Femur (tissue), 1 donor: ENCODE measurements at places on chromosomes 5 and 9.

DNA sequence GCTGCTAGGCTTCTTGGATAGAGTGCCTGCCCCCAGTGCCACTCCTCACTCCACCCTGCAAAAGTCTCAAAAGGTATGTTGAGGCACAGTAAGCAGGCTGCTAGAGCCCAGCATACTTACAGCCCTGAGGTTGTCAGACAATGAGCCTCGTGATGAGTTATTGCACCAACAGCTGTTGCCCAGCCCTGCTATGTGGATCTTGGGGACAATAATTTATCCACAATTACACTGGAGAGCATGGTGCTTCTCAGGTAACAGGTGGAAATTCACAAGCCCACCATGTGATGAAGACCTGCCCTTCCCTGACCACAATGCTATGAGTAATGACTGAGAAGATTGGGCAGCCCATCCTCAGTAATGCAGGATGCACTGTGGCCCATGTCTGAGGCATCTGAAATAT lies 36.5 kb downstream of the KCNIP1 start:
- no peak for DNase-seq

DNA sequence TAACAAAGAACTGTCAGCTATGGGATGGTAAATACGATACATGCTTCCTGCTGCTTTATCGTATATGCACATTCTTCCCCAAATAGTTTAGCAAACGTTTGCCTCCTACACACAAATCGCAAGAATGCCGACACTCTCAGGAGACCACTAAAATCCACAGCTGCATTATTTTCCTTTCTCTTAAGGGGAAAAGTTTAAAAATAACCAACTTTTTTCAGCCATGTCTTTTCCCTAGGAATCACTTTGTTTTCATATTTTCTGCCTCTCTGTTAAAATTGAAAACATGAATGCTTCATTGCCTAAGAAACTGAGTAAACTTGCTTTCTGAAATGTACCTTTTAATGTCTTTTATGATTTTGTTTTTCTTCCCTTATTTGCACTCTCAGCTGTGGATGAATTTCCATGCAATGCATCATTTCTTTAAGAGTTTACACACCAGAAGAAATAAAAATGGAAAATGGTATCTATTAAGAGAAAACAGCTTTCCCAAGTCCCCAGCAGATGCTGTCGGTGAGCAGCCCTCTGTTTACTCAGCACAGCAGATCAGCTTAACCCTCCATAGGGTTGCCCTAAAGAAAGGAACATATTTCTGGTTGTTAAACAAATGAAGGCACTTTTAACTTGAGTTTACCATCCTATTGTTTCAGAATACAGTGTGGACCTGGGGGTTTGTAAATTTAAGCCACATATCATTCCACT lies 66.2 kb downstream of the IZUMO3 start:
- peak; percentile 61 for DNase-seq

DNA sequence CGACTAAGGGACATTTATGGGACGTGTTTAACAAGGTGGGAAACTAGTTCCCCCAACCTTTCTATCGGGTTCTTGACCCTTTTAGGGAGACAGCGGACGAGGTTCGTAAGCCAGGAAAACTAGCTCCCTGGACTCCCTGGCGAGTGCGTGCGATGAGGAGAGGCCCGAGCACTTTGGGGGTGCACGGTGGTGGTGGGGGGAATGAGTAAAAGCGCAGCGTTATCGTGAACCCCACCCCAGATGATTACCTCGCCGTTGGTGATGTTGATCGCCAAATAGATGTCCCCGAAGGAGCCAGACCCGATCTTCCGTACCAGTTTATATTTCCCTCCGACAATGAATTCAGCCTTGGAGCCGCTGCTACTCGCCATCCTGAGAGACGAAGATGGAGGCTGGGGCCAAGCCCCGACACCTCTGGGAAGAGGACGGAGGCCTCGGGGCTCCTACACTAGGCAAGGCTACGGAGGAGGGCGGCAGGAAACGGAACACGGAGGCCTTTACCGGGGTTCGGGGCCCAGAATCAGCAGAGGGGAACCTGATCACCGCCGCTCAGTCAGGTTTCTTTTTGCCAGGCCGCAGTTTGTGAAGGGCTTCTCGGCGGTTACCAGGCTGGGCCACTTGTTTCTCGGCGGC lies 529 bp downstream of the CSNK1A1 start:
- DNase-seq, result peak; percentile 33

DNA sequence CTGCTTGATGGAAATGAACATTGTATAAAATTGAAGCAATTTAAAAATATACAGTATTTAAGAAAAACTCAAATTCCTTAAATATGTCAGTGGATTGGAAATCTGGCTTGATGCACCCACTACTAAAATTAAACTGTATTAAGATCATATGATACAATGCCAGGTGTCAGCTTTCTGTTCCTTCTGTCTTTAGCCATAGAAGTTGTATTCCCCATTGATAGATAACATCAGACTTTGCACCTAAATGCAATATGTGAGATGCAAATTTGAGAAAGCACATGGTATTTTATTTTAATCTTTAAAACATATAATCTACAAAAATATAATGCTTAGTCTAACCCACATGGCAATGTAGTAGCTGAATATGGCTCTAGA lies 697.4 kb upstream of the WWC1 start:
- DNase-seq, result no peak

GRCh38 chr9:93967020-93967803 lies 12.1 kb upstream of the BARX1 start:
- no peak for DNase-seq
